CD4-positive, alpha-beta T cell treated with Interleukin-21 for 1 hour (primary cell): ENCODE measurements at places on chromosomes 2 and 18.

- no peak for DNase-seq
Observed at GRCh38 chr18:37453752-37454151, 111.8 kb downstream of the CELF4 start.

DNA sequence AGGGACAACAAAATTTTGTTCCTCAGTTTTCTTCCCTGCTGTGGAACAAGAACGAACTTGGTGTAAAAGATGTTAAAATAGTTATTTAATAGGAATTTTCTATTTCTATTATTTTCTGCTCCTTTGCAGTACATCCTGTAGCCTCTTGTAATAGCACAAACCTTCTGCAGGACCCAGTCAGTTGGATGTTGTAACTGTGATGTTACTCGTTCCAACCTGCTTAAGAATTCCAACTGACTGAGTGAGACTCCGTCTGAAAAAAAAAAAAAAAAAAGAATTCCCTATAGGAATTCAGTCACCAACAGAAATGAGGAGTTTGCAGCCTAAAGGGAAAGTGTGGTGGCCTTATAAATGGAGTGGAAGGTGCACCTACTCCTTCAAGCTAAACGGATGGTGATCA lies 46.4 kb upstream of the CDH20 start:
- no peak for DNase-seq

DNA sequence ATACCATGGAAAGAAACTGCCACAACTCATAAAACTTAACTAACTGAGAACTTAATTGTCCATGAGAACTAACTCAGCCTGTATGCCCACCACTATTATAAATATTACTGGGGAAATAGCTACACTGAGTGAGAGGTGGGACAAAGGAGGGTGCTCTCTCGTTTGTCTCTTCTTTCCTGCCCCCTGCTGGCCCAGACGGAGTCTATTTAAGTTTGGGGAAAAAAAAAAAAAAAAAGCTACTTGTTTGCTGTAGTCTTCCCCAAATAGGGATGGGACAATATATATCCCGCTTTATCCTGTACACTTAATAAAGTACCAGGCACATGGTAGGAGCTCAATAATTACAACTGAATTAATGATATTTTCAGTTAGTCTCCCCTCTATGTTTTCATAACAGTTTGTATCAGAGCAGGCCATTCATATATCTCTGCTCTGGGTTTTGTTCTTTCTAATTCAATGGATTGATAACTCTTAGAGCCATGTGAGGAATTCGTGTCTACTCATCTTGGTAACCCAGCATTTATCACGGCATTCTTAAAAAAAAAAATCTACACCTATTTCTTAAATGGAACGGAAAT lies 647.6 kb upstream of the PKDCC start:
- no peak for DNase-seq

DNA sequence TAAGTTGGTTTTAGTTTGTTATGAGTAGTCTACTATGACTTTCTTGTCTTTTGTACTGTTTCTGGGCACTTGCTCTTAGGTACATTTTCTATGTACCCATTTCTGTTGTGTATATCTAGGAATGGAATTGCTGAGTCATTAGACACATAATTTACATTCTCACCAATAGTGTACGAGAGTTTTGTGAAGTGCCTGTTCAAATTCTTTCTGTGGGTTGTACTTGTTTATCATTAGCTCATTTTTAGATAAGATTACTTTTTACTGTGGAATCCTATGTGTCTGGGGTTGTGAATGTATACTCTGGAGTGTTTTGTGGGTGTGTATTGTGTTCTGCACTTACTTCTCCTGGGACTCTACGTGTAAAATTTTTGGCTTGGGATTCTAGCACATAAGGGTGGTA lies 36.6 kb upstream of the CD28 start:
- no peak for DNase-seq

DNA sequence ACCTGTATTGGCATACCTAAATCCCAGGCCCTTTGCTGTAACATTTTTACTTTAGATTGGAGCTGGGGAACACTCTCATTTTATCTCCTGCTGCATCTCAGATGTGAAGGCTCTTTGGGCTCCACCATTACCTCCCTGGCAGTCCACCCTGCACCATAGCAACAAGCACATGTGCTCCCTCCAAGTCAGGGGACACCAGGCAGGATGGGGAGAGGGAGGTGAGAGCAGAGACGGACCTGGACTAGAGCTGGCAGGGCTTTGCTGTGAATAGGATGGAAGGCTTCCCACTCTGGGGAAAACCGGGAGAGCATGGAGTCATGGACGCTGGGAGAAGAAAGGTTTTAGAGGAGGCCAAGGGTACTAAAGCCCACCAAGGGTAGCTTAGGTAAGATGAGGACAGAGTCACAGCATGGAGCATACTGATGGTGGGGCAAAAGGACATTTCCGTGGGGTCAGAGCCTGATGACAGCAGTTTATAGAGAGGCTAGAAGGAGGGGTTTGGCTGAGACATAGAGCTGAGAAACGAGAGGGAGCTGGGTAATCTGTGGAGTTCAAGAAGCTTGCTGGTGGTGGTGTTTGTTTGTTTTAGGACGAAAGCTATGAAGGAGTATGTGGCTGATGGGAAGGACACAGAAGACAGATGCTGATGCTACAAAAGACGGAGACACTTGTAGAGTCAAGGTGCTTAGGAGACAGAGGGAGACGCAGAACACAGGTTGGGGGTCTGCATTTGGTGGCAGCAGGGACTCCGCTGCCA lies 134.8 kb downstream of the COL6A3 start:
- DNase-seq, result no peak

DNA sequence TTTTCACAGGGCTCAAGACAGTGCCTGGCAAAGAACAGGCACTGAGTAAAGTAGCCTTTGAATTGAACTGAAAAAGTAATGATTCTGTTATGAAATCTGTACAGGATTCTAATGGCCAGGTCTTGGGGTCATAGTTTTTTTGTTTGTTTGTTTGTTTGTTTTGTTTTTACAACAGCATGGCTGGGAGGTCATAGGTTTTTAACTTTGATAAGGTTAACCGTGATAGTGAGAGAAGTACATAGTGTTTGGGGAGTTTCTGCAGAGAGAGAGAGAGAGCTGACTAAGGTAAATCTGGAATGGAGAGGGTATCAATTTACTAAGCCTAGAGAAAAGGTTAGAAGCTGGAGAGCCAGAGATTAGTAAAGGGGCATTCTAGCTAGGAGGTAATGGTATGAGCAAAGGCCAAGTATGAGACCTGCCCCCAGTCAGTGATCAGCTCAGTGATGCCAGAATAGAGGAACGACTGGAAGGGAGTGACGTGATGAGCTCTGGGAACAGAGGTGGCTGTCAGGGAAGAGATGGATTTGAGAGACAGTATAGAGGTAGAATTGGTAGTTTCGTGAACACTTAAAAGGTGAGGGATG lies 25.9 kb downstream of the XRCC5 start:
- DNase-seq, result no peak

DNA sequence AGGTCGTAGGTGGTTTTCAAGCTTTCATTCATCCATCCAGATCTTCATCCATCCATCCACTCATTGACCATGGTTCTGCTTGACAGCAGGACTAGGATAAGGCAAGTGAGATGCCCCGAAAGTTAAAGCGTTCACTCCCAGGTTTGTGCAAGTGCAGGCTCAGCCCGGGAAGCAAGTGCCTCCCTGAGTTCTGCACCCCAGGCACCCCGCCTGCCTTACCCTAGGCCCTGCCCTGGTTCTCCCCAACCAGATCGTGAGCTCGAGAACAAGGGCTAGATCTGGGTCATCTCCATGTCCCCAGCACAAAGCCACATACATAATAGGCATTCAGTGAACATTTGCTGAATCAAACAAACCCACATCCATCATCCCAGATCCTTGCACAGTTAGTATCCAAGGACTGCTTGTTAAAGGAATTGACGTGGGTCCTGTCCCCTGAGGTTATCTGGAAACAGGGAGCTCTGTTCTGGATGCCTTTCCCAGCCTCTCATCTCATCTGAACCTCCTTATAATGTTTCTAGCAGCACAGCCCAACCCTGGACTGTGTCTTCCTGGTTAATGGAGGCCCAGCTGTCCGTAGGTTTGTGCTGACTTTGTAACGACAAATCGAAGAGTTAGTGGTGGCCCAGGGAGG lies 116.1 kb upstream of the GPC1 start:
- no peak for DNase-seq

- DNase-seq, result no peak
Observed at GRCh38 chr2:88097891-88098557, 29.8 kb downstream of the FABP1 start.

DNA sequence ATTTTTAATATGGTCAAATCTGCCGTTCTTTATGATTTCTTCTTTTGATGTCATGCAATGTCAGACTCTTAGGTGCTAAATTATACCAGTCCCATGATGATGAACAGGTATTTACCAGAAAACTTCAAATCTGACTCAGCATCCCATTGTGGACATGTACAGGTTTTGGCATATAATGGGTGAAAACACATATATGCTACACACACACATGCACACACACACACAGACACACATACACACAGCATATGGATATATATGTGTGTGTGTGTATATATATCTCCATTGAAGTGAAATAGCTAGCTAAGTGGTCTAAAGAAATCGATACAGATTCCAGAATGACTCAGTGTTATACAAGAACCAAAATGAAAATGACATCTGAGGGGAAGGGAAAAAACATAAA lies 7.4 kb downstream of the PLEK start:
- DNase-seq, result no peak

GRCh38 chr2:150212722-150213171 lies 274.7 kb downstream of the RND3 start:
- no peak for DNase-seq

GRCh38 chr2:156385242-156385641 lies 50.9 kb upstream of the GPD2 start:
- no peak for DNase-seq

- DNase-seq, result no peak
Observed at GRCh38 chr2:70746094-70746974, 21.7 kb downstream of the ADD2 start.

GRCh38 chr2:71277536-71278103 lies 50.7 kb upstream of the PAIP2B start:
- peak; percentile 8 for DNase-seq

- no peak for DNase-seq
Observed at GRCh38 chr18:57854726-57855125, 51.6 kb upstream of the ATP8B1 start.

DNA sequence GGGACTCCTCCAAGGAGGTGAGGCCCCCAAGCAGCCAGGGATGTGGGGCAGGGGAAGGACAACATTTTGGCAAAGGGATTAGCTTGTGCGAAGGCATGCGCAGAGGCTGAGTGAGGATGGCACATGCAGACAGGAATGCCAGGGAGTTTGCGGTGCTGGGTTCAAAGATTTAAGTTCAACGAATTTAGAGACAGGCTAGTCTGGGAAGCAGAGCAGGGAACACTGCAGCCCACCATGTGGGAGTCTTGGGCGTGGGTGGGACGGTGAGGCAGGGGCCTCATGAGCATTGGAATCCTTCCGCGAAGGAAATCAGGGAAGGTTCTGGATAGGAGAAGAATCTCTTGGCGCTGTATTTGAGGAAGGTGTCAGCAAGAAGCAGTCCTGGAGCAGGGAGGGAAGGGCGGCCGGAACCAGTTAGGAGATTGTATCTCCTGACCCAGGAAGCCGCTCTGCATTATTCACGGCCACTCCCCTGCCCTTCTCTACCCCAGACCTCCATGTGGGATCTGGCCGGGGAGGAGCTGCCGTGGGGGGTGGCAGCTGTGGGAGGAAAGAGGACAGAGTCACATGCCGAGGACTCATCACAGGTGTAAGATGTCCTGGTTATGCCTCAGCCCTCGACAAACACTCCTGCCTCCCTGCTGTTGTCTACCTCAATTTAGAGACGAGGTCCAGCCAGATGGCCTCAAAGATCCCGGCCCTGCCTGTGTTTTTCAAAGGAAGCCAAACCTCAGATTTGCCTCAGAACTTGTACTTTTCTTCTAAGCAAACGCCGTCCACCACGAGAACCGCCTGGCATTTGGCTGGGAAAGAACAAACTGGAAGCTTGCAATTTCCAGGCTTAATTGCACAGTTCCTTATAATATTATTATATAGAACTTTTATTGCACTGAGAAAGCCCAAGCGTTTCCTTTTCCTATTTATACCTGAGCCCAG lies 123.7 kb upstream of the SMAD2 start:
- DNase-seq, result no peak

GRCh38 chr18:36101943-36102342 lies 27.2 kb downstream of the SLC39A6 start:
- no peak for DNase-seq

DNA sequence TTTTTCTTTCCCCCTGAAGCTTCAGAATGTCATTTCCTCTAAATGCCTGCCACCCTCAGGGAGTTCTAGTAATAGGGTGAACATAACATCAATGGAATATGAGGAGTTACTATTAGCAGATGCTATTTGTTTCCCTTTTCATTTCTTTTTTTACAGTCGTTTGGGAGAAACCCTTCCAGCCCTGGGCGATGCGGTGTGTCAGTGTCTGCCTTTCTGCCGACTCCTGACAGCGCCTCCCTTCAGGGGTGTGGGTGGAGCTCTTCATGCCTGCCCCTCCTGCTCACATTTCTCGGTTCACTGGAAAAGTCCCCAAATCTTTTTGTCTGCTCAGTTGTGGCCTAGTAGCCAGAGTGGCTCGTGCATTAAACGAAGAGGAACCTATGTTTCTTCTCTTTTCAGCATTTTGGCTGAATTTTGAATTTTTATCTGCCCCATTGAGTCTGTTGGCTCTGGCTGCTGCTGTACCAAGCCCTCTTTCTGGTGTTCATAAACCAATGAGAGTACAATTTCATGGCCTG lies 72.3 kb downstream of the FMNL2 start:
- DNase-seq, result no peak

DNA sequence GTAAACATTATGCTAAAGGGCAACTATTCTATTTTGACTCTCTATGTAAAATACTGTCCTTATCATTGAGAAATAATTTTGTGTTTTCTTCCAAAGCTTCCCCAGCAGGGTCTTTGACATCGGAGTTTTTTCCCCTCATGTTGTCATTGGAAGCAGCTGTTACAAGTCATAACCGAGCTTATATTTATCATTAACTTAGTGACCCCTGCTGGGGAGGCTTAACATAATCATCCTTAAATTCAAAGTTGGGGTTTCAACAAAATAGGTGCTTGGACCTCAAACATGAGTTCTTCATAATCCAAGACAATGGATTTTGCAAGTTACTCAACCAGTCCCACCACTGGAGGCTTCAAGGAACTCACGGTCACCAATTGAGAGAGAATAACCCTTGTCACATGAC lies 330.9 kb downstream of the DCC start:
- DNase-seq, result no peak

GRCh38 chr2:171513719-171514160 lies 8.5 kb upstream of the CYBRD1 start:
- DNase-seq, result no peak

- DNase-seq, result peak; percentile 67
Observed at GRCh38 chr18:31722369-31722957, 38.1 kb upstream of the B4GALT6 start.

DNA sequence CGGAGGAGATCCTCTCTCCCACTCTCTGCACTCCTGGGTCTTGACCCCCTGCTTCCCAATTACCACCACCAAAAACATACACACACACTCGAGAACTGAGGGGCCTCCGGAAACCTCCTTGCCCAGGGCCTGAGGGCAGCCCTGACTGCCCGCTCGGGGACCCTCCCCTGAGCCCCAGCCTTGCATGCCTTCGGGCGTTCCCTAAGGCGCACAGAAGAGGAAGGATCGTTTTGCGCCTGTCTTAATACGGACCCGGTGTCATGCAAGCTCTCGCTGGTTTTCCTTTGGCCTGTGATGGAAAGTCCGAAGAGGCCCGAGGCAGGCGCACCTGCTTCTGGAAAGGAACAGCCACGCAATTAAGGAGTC lies 19.8 kb downstream of the POU3F3 start:
- DNase-seq, result no peak
